Endothelial cell of umbilical vein (primary cell): ENCODE measurements at places on chromosomes 5 and 9. TPM values are rescaled to one million over a fixed set of nuclear protein-coding genes. Genes with fewer than 3 reads are reported as not detected.

DNA sequence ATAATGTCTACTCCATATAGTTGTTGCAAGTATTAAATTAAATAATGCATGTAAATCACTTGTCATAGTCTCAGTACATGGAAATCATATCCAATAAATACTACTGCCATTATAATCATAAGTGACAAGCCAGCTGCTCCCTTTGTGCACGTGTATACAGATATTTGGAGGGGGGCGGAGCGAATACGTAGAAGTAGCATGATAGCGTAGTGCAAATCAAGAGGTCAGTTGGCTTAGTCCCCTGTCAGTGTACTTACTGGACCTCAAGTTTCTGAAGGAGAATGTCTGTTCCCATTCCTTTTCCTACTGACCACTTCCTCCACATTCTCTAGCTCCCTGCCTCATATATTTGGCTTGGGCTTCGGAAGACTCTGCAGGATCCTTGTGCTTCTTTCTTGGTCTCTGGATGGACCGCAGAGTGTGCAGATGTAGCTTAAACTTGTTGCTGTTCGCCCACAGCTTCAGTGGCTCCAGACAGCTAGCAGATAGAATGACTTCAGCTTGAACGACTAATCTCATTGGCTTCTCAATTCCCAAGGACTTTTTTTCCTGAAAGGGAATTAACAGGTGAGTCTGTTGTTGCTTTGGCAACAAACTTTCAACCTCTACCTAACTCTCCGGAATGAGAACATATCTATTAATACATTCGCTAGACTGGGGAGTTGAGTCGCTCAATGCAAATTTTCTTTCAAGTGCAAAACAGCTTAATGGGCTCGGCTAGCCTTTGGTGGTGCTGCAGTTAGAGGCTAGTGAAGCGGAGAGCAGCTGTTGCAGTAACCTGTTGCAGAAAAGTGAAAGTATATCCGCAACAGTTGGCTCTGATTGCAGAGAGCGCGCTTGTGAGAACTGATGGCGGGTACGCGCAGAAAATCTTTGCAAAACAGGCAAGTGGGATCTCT is at the start of gene PCDHB1:
TSS of gene PCDHB1 (plus strand) at position 753 of the 899 bp plus-strand sequence. CDS start at position 850, 97 bp downstream.
- no peak for DNase-seq

DNA sequence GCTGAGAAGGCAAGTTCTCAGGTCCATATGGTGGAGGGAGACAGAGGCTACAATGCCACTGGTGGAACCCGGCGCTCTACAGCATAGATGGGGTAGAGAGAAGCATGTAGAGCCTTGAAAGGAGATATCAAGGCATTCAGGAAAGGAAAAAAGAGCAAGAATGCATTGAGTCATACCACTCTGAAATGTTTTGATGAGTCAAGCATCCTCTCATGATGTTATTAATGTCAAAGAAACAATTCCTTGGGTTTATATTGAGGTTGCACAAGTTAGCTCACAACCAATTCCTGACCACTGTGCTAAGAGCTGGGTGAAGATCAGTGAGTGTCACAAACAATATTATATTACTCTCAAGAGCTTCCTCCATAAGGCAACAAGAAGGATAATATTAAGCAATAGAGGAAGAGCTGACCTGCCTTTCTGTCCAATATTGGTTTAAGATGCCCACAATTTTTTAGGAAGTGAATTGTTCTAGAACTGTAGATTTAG is 178.0 kb downstream of the RFK start:
- peak; percentile 84 for DNase-seq

DNA sequence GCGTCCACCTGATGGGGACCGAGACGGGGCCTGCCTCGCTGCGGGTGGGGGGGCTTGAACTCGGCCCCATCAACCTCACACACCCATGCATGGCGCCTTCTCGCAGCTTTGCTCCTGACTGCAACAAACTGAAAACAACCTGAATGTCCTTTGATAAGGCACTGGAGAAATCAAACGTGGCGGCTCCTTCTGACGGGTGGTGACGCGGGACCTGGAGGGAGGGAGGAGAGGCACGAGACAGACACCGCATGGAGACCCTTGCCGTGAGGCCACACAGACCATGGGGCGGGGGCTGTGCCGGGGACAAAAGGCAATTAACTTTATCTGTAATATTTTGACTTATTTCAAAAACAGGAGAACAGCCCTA is 48.6 kb downstream of the NACC2 start:
- no peak for DNase-seq

DNA sequence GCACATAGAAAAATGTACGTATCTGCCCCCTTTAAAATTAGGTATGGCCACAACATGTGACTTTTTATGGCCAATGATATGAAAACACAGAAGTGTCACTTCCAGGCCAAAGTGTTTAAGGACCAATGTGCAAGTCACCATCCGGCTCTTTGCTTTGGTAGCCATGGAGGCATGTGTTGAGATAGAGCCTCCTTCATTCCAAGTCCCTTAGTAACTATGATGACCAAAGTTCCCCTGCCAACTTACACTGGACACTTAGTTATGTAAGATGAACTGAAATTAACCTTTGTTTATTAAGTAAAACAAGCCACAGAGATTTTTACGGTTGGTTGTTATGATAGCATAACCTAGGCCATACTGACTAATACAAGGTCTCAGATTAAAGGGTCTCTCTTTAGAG is 51.0 kb downstream of the FBN2 start:
- no peak for DNase-seq

DNA sequence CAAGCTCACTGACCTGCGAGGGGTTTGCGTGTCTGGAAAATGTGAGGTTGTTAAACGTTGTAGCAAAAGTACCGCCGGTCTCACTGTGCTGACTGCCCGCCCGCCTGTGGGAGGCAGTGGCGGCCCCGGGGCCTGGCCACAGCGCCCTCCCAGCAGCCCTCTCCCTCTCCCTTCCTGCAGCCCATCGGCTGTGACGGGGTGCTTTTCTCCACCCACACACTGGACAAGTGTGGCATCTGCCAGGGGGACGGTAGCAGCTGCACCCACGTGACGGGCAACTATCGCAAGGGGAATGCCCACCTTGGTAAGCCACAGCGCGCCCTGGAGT is 6.2 kb downstream of the ADAMTSL2 start:
- no peak for DNase-seq

- DNase-seq: peak; percentile 6
Measured at GRCh38 chr9:5375091-5375490, 35.4 kb upstream of the RLN1 start.

- DNase-seq: no peak
Measured at GRCh38 chr9:89525446-89526374, 27.8 kb upstream of the SEMA4D start.

DNA sequence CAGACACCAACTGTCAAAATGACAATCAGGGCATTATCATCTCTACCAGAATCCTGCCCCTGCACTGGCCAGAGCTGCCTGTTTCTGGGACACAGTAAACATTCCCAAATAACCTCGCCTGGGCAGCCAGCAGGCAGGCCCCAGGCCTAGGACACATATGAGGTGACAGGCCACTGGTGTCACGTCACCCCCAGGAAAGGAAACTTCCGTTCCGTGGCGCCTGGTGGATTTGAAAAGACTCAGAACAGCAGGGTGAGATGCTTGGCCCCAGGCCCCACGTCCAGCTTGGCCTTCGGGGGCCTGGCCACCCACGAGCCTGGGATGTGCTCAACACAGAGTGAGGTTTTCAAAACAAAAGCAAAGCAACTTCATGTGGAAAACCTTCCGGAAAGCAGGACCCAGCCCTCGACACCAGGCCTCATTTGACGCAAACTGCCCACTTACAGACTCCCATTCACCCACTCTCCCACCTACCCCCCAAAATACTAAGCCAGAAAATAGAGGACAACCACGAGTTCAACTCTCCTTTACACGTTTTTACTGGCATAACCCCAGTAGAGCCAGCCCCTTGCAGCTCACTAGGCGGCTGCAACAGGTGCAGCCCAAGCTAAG is 1.2 kb downstream of the SEMA4D start:
- DNase-seq: no peak

DNA sequence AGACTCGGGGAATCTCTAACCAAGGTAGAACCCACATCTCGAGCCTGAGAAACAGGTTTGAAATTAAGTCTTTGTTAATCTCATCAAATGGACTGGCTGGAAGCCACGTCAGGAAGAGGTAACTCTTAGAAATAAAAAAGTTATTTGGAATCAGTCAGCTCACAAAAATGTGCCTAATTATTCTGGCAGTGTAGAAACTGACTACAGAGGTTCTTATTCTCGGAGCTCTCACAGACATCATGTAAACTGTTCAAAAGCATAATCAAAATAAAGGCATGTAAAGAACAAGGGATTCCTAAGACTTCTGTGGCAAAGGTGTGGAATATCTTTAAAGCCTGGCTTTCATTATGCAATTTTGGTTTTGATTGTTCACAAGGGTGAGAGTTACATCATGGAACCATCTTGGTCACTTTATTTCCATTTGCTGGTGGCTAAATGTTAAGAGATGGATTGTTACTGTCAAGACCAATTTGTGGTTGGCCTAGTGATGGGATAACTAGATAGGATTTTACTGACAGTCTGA is 85.1 kb downstream of the OTULIN start:
- DNase-seq: no peak

INSL4 gene
- not detected in 2 replicates for total RNA-seq

NTNG2 gene
- 0.88 TPM in 1 of 2 replicates, not detected in the other for total RNA-seq

SERF1A gene
- total RNA-seq: 5.1 and 6.7 TPM in 2 replicates
